ENCODE measurements at places on chromosomes 11 and 22. TPM values are rescaled to one million over a fixed set of nuclear protein-coding genes. Genes with fewer than 3 reads are reported as not detected.

RAB36 gene
- 1.1 TPM for total RNA-seq

TCP11L1 gene
- total RNA-seq = 32.9 TPM

SF1 gene
- total RNA-seq = 201 TPM

DEUP1 gene
- total RNA-seq = not detected

- DNase-seq = peak; percentile 96
Measured at GRCh38 chr11:77073328-77074001, 6.7 kb downstream of the CAPN5 start.

DNA sequence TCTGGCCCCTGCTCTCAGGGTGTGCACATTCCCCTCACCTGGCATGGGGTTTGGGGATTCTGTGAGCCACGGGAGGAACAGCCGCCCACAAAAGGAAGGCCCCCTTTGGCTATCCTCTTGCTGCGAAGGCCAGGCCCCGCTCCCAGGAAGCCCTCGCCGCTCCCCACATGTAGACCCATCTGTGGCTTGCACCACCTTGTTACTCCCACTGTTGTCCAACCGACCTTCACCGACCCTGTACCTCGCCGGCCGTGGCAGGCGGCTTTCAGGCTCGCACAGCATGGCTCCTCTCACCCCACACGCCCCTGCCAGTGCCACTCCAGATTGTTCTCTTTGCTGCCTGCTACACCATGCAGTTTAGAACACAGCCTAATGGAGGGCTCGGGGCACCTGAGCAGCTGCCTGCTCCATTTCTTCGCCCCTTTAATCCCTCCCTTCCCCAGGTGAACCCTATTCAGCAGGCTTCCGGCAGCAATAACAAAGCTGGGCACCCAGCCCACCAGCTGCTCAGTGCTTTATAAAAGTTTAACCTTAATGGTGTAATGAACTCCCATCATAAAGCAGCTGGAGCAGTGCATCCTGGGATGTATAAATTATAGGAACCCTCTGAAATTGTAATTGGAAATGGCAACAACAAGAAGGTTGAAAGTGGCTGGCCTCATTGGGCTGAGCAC lies 10.7 kb downstream of the DAGLA start:
- DNase-seq = peak; percentile 84

Data from left colon (tissue), 2 donors.